ENCODE measurements at places on chromosomes 5 and 9.
A peak's percentile ranks its signal among the peaks of the same experiment; 100 is the strongest.

DNA sequence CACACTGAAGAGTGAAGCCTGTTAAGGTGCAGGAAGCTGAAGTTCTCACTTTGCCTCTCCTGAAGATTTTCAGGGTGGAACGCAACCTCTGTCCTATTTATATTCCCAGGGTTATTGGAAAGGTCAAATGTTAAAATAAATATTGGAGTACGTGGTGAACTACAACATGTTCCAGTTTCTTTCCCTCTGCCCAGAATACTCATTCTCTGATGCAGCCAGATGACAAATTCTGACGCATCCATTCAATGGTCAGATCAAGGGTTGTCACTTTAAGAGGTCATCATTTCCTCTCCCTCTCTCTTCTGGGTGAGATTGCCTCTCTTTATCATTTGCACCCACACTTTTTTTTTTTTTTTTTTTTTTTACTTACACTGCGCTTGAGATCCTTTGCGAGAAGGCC is 277.1 kb downstream of the BRINP1 start:
- no peak for DNase-seq

GRCh38 chr9:21806644-21807043 is 4.2 kb downstream of the MTAP start:
- no peak for DNase-seq

DNA sequence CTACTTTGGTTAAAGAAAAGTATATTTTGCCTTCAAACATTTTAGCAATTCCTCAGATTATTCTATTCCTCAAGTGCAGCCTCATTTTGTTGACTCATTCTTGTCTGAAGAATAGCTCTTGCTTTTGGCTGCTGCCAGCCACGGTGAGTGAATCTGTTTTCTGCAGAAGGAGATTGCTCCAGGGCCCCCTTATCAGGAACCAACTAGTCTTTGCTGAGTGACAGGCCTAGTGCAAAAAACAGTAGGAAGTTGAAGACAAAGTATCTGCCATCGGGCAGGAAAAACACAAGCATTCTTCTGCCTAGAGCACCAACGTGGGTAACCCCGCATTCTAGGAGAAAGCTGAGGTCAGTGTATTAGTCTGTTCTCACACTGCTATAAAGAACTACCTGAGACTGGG is 42.3 kb downstream of the ZNF883 start:
- no peak for DNase-seq

DNA sequence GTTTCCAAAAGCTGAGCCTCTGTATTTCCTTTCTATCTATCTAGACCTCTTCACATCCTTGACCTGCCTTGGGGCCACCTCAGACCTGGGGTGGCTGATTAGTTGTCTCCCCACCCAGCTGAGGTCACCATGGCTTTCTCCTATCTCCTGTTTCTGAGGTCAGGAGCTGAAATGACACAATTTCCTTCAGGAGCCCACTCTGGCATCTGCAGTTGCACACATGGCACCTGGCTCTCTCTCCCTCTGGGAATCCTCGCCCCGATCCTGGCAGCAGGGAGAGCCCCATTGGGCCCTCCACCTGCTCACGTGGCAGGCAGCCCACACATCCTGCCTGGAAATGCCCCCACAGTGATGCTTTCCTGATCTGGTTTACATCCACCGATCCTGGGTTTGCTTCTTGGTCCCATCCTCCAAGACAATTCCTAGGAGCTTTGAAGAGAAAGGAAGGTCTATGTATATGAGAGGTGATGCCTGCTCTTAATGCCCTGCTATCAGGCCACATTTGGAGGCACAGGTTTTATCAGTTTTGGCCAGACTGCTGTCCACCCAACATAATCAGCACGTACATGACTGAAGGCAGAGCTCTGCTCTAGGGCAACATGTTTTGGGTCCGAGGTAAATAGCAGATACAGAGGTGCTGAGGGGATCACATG is 53.7 kb downstream of the MARCHF3 start:
- no peak for DNase-seq

- no peak for DNase-seq
Observed at GRCh38 chr5:133773247-133774202, 161.2 kb upstream of the FSTL4 start.

DNA sequence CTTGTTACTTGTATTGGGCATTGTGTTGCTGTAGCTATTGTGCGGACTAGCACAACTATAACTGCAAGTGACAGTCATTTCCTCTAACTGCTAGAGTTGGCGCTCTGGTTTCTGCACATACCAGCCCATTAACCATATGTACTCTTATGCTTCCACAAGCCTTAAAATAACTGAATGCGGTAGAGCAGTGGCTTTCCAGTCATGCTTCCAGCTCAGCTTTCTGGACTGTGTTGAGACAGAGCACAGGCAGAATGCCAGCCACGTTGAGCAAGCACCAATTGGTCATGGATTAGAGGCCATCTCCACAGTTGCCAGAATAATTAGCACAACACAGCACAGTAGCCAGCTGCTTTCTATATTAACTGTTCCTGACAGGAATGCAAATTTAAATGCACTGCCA is 12.2 kb downstream of the INVS start:
- peak; percentile 84 for DNase-seq

- no peak for DNase-seq
Observed at GRCh38 chr5:141349917-141350619, at the start of gene PCDHGB1. Gene PCDHGB1, plus strand, starts transcription at chr5:141350099. Its CDS starts 162 bp downstream, at chr5:141350261.

DNA sequence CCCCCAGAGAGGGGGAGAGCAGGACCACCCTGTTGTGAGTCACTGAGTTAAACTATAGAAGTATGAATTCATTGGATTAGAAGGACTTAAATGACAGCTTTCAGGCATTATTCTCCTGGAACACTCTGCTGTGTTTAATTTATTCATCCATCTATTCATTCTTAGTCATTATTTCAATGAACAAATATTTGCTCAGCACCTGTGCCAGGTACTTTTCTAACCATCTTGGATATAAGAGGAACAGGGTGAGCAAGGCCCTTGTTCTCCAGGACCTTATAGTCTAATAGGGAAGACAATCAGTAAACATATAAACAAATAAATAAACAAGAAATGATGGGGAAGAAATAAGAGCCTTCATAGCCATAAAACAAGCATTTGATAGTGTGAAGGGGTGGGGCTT is 483.9 kb upstream of the BRINP1 start:
- DNase-seq, result no peak

DNA sequence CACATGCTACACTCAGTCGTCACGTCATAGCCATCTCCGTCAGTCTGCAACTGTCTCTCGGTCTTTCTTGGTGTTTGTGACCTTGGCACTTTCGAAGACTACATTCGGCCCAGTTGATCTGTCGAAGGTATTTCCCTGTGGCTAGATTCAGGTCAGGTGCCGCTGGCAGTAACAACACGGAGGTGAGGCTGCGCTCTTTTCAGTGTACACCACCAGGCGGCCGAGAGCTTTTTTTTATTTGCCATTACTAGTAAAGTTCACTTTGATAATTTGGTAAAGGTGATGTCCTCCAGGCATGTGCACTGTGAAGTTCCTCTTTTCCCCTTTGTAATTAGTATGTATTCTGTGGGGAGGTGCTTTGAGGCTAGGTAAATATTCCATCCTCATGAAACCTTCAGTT is 49.7 kb downstream of the RNF130 start:
- no peak for DNase-seq

GRCh38 chr5:177982072-177982727 is 13.8 kb downstream of the PROP1 start:
- DNase-seq, result no peak

DNA sequence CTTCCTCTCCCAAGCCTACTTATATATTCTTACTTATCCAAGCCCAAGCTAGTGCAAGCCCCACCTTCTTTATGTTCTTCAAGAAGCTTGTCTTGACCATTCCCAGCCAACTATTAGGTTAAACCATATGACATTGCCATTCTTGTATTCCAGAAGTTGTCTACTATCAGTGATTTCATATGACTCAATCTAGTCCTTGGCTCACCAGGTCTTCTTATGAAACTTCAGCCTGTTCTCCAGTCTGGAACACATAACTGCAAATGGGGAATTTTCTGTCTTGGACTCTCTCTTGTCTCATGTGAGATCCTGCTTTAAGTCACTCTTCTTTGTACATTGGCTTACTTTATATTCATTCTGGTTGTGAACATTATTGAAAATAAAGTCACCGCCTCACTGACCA is 130.7 kb downstream of the TTLL11 start:
- no peak for DNase-seq

GRCh38 chr5:144040615-144041305 is 129.7 kb downstream of the YIPF5 start:
- DNase-seq, result no peak

GRCh38 chr9:122342323-122343050 is 28.3 kb upstream of the PTGS1 start:
- no peak for DNase-seq

DNA sequence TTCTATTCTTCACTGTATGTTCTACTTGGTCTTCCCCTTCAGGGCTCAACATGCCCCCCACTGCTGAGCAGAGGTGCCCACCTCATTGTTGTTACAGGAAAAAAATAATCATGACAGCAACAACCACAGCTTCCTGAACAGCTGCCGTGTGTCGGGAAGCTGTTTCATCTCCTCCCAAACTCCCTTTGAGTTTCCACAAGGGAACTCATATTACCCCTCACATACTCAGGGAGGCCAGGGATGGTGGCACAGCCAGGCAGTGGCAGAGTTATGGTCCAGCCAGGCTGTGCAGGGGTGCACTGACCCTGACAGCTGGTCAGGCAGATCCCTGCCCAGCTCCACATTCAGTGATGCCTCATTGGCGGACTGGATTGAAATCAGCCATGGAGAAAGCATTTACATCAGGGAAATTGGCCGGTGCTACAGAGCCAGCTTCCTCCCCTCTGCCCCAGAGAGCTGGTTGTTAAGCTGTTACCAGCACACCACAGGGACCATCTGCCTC is 37.3 kb downstream of the SARDH start:
- DNase-seq, result no peak

GRCh38 chr5:118199801-118200200 is 788.5 kb downstream of the DTWD2 start:
- DNase-seq, result no peak

GRCh38 chr9:78297672-78297961 is 692 bp downstream of the PSAT1 start:
- no peak for DNase-seq

- DNase-seq, result no peak
Observed at GRCh38 chr5:105947461-105947860, 1723.3 kb downstream of the EFNA5 start.

- DNase-seq, result no peak
Observed at GRCh38 chr5:30392897-30393296, 800.6 kb upstream of the CDH6 start.

DNA sequence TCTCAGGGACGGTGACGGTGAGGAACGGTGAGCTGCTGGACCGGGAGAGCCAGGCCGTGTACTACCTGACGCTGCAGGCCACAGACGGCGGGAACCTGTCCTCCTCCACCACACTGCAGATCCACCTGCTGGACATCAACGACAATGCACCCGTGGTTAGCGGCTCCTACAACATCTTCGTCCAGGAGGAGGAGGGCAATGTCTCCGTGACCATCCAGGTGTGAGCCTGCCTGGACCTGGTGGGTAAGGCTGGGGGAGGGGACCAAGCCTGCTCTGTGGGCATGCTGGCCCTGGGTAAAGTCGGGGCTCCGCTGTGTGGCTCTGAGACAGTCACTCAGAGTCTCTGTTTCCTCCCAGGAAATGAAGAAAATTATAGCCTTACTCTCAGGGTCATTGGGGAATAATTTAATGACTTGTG is 29.3 kb downstream of the CDHR2 start:
- no peak for DNase-seq

- DNase-seq, result no peak
Observed at GRCh38 chr9:2818804-2819121, 25.1 kb downstream of the PUM3 start.

DNA sequence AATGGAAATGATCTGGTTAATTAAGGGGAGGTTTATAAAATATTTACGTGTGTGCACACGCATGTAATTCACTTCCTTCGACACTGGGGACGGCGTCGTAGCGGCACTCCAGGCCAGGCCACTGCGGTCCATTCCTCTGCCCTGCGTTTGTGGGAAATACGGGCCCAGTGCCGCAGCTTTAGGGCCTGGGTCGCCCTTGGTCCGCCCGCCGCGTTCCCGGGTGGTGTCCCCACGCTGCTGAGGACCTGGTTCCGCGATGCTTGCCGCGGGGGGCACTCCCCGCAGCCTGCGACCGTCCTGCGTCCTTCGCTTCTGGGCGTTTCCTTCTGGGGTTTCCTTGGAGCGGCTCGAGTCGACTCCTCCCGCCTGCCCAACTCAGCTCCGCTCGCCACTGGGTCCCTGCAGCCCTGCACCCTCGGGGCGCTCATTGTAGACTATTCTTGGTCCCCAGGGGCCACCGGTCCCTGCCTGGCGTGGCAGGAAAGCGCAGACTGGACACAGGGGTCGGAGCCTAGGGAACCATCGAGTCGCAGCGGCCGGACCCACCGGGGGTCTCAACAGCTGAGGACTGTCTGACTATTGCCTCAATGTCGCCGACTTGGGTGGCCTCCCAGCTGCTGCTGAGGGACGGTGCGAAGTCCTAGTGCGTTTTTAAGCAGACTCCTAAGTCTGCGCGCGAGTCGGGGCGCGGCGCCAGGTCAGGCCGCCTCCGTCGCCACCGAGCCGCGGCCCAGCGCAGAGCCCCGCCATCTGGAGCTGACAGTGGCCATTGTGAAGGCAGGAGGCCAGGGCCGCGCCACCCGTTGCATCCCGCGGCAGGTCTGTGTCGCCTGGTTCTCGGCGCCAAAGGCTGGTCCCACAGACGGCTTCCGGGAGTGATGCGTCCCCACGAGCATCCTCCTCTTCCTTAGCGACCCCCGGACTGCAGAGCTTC is 4.4 kb upstream of the IRX1 start:
- no peak for DNase-seq

- DNase-seq, result no peak
Observed at GRCh38 chr9:114497236-114497635, 8.0 kb downstream of the WHRN start.

DNA sequence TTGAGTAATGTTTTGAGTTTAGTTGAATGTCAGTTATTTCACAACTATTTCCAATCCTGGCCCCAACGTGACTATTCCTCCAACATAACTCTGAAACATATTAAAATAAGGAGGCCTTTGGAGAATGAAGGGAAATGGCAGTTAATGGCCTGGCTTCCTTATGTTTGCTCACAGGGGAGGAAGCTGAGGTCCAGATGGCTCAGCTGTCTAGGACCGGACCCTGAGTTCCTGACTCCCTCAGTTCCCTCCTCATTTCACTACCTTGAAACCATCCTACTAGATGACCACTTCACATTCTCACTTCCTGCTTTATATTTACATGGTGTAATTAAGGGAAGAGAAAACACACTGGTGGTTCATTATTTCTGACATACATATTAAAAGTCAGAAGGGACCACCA is 6.6 kb downstream of the OTULINL start:
- DNase-seq, result no peak

DNA sequence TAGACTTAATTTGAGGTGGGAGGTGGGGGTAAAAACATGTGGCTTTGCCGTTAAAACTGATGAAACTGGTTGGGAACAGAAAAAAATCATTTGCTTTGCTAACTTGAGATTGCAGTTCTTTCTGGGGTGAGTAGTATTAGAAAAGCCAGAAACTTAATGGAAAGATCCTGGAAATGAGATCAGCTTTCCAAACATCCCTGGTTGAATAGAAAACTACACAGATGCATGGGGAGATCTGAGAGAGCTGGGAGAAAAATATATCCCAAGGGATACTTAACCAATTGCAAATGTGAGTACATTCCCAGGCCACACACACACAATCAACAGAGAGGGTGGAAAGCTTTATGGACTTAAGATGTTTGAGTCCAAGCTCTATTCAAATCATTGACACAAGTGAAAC is 222.3 kb downstream of the YTHDC2 start:
- no peak for DNase-seq

GRCh38 chr5:31825518-31826068 is 186.7 kb downstream of the PDZD2 start:
- DNase-seq, result no peak
